ENCODE measurements at places on chromosomes 5 and 9.

- no peak for DNase-seq
These were observed 42.8 kb upstream of the FAT2 start for GRCh38 chr5:151633892-151634291.

DNA sequence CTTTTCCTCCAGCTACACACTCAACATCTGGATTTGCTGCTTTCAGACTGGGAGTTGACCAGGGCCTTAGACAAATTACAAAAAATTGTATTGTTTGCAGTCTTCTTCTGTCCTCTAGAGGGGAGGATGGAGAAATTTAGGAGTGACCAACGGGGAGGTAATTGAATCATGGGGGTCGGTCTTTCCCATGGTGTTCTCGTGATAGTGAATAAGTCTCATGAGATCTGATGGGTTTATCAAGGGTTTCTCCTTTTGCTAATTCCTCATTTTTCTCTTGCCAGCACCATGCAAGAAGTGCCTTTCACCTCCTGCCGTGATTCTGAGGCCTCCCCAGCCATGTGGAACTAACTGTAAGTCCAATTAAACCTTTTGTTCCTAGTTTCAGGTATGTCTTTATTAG is 4.2 kb downstream of the IFNA8 start:
- DNase-seq: no peak

- no peak for DNase-seq
These were observed 120.6 kb downstream of the PIK3R1 start for GRCh38 chr5:68336200-68336599.

- no peak for DNase-seq
These were observed 12.8 kb upstream of the ZNF618 start for GRCh38 chr9:113863345-113863744.

- DNase-seq: no peak
These were observed 20.8 kb upstream of the PTBP3 start for GRCh38 chr9:112354081-112354743.

Data from EH (cell line).